ENCODE measurements at places on chromosomes 16 and 17.

- no peak for DNase-seq
These were observed 66.7 kb downstream of the COX10 start for GRCh38 chr17:14135906-14136590.

- no peak for DNase-seq
These were observed 222.1 kb upstream of the CHMP6 start for GRCh38 chr17:80769516-80769915.

DNA sequence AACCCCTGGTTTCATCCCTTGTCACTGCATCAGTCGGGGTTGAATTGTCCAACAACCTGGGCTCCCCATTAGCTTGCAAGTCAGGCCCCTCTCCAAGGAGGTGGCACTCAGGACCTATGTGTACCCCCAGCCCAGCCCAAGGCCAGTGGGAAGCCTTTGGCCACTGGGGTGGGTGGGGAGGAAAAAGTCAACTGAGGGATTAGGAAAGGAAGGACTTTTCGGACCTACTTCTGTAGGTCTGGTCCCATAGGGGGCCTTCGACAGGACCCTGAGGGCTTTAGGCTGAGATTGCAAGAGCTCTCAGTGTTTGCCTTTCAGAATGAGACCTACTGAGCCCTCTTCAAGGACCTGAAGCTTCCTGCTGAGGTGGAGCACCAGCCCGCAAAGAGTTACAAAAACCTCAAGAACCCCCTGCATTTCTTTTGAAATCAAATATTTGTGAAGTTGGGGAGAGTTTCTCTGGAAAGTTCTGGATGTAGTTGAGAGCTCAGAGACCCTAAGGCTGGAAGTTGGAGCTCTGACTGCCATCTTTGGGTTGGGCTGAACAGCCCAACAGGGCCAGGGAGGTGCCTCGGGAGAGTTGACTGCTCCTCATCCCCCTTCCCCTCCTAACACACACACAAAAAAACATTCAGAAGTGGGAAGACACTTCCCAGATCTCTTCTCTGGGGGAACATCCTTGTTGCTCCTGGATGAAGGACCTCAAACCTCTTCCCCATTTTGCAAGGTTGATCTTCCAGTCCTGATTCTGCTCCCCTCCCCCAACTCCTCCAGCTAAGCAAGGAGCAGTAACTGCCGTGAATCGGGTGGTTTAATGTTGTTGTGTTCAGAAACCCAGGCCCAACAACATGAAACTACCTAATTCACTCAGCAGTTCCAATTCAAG, 5.8 kb upstream of the HOXB9 start:
- no peak for DNase-seq

DNA sequence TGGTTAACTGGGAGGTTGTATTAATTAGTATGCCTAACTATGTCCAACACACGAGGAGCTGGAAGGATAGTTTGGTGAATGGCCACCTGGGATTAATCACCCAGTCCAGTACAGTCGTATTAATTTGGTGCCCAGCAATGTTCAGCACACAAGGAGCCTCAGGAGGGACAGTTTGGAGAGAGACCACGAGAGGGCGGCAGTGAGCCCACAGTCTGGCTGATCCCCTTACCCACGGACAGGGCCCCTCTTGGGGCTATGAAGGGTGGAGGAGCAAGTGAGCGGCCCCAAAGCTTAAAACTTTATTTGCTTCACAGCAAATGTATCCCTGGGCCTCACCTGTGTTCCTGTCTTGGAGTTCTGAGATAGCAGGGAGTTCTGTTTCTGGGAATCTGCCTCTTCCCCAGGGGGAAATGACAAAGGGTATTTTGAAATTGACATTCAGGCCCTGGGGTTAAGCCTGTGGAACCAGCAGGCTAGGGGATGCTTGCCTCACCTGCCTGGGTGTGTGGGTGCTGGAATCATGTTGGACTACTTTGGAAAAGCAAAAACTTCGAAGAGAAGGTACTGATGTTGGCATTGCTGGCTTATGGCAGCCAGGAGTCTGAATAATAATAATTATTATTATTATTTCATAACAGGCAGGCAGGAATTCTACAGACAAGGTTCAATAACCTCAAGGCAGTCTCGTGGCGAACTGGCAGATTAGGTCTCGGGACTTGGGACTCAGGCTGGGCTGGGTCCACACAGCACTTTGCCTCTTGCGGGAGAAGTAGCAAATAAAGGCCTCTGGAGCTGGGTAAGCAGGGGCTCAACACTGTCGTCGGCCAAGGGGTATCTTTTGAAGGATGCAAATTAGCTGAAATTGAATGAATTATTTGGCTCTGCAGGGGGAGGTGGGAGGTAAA, 227.6 kb upstream of the ASIC2 start:
- peak; percentile 2 for DNase-seq

- no peak for DNase-seq
These were observed 286.3 kb downstream of the NPIPA8 start for GRCh38 chr16:18050234-18050633.

DNA sequence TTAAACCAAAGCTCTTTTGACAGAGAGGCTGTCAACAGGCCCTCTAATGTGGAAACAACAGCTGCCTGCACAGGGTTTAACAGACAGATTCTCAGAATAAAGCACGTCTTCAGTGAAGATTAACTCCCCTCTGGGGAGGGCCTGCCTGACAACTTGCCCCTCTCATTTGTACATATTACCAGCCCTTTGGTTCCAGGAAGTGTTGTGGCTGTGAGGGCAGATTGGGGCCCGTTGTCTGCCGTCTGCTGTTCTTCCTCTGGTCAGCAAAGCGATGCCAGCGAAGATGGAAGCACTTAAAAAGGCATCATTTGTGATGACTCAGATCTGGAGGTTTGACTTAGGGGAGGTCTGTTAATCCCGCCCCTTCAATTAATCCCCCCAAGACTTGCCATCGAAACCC, 177.0 kb upstream of the IRX6 start:
- DNase-seq: no peak

GRCh38 chr16:23976524-23976923, 140.7 kb downstream of the PRKCB start:
- DNase-seq: no peak

DNA sequence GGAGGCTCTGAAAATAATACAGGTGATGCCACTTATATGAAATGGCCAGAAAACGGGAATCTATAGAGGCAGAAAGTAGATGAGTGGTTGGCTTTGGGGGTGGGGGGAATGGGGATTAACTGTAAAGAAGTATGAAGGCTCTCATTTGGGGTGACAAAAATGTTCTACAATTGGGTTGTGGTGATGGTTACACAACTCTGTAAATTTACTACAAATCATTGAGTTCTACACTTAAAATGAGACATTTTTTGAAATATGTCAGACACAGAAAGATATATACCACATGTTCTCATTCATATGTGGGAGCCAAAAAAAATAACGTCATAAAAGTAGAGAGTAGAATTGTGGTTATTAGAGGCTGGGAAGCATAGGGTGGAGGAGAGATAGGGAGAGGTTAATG, 25.7 kb downstream of the ARHGAP17 start:
- no peak for DNase-seq

GRCh38 chr16:57387598-57388354, 15.5 kb downstream of the CX3CL1 start:
- DNase-seq: no peak

GRCh38 chr16:88684569-88685155, 1.6 kb downstream of the SNAI3 start:
- DNase-seq: no peak

DNA sequence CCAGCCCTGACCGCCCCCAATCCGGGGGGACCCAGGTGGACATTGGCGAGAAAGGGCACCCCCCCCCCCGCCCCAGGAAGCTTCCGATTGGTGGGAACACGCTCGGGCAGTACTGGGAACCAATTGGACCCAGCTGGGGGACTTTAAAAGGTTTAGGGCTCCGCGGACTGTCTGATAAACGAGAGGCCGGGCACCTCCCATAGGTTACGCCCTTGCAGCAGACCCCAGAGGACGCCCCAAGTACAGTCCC, 245 bp downstream of the TMEM256 start:
- DNase-seq: no peak

GRCh38 chr16:58022601-58023371, 2.8 kb upstream of the MMP15 start:
- no peak for DNase-seq

DNA sequence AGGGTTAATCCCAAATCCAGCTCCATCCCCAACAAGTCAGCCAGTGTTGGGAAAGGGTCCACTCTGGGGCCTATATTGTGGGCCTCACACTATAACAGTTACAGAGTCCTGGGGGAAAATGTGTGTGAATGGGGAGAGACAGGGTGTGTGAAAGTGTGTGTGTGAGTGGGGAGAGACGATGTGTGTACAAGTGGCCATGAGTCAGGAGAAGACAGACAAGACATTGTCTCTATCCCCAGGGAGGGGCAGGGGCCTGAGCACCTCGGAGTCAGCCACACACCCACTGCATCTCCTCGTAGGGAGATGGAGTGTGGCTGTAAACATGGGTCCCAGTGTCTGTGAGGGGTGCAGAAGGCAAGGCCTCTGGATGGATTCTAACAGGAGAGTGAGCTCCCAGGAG, 2.9 kb downstream of the CRHR1 start:
- no peak for DNase-seq

DNA sequence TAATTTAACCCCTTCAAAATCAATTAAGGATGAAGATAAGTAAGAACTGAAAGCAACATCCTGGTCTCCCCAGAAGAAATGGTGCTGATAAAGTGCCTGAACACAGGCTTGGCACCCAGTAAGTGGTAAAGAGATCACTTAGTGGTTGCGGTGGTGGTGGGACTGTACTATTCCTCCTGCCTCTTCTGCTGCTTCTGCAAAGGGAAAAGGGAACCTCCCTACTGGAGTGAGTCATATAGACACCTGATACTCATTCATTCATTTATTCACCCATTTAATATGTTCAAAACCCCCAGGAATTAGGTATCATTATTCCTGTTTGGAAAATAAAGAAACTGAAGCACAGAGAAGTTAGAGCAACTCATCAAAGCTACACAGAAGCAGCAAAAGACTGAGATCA, 60.6 kb downstream of the CDYL2 start:
- DNase-seq: no peak

GRCh38 chr17:62882284-62882683, 74.2 kb upstream of the MARCHF10 start:
- DNase-seq: peak; percentile 48

GRCh38 chr16:66847533-66848067, 3.4 kb downstream of the CA7 start:
- no peak for DNase-seq

- no peak for DNase-seq
These were observed 10.6 kb downstream of the ALDH3A1 start for GRCh38 chr17:19737305-19738072.

Data from bone marrow (tissue), 2 donors.